Left renal pelvis (tissue), 4 donors: ENCODE measurements at places on chromosomes 16 and 17. TPM values are rescaled to one million over a fixed set of nuclear protein-coding genes. Genes with fewer than 3 reads are reported as not detected.

Gene PITPNC1
- polyA plus RNA-seq, result 25.7 TPM

Gene CCL23
- not detected for polyA plus RNA-seq

Gene SPDYE4
- polyA plus RNA-seq, result 0.24 TPM

Gene KCNAB3
- 9.6 TPM for polyA plus RNA-seq

Gene C17orf78
- polyA plus RNA-seq, result not detected

DNA sequence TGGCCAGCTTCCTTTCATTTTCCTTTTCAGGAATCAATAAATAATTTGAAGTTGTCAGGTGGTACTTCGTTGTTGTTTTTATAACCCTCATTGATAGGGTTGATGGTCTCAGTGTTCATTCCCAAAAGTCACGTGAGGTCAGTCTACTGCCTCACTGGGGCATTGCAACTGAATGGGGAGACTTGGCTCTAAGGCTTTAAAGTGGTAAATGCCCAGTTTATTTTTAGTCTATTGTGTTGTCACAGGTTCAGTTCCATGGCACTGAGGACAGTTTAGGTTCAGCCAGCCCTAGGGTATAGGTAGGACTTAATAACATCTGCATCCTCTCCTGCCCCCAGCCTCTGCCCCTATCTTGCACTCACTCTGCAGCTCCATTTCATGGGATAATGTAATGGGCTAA is 33.5 kb upstream of the NGFR start:
- DNase-seq, result no peak

GRCh38 chr17:69567130-69567529 is 152.6 kb downstream of the MAP2K6 start:
- no peak for DNase-seq

DNA sequence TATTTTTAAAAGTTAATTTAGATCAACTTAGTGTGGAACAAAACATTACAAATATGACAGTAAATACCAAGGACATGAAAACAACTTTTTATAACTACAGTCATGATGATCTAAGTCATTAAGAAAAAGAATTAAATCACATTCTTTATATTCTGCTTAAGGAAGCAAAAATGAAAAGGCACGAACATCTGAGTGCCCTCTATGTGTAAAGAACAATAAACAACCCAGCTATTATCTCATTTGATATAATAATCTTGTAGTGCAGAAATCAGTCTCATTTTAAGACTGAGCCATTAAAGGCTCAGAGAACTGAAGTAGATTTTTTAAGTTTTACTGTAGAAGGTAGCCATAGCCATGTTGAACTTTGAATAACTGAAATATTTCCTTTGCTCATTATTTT is 13.4 kb downstream of the MYO1D start:
- DNase-seq, result no peak

- no peak for DNase-seq
These were observed at the start of gene LPCAT2 for GRCh38 chr16:55508941-55509931. TSS of gene LPCAT2 (plus strand) at chr16:55509072. CDS start at chr16:55509182, 110 bp downstream.

- DNase-seq, result no peak
These were observed 11.8 kb downstream of the GNPTG start for GRCh38 chr16:1363501-1364041.

GRCh38 chr16:259814-260253 is 15.9 kb downstream of the RGS11 start:
- DNase-seq, result no peak

- no peak for DNase-seq
These were observed 25.7 kb downstream of the ARHGAP23 start for GRCh38 chr17:38453951-38454421.

DNA sequence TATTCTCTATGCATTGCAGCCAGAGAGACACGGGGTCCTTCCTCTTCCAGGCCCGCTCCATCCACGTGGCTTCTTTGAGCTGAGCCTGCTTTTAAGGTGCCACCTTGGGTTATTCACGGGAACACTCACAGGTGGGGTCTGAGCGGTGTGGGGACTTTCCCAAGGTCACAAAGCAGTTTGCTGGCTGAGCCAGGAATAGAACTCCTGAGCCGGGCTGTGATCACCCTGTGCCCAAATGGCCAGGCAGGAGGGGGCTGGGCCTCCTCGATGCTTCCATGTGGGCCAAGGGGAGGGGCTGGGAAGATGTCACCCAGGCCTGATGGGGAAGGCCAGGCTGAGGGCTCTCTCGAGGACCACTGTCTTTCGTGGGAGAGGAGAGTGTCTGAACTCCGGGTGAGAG is 13.0 kb upstream of the GSE1 start:
- no peak for DNase-seq

GRCh38 chr17:3551189-3551588 is 6.4 kb downstream of the TRPV3 start:
- DNase-seq, result no peak

DNA sequence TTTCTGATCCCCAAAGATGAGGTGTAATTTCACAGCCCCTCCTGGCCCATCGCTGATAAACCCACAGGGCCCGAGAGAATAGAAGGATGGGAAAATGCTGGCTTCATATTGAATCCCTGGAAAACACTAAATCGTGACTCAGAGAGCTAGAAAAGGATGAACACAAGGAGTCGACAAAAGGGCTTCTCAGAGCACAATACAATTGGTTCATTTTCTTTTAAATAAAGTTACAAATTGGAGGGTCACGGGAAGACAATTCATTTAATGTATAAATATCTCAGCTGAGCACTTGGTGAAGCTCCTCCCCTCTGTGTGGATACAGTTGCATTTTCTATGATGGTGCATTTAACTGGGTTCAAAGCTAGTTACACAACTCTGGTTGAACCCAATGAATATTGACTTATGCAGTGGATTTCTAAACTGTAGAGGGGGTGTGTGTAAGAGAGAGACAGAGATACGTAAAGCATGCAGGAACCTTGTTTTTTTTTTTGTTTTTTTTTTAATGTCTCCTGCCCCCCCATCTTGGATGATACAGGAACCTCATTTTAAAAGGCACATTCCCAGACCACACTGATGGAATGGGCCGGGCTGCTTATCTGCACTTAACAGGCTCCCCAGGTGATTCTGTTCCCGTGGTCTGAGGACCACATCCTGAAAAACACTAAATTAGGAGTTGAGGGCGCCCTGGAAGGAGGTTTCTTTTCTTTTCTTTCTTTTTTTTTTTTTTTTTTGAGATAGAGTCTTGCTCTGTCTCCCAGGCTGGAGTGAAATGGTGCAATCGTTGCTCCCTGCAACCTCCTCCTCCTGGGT is 14.1 kb downstream of the TTYH2 start:
- no peak for DNase-seq

- no peak for DNase-seq
These were observed 191.6 kb upstream of the GSE1 start for GRCh38 chr16:85421338-85422195.

GRCh38 chr16:80299416-80299815 is 241.4 kb upstream of the DYNLRB2 start:
- no peak for DNase-seq

GRCh38 chr16:69181-69580 is 3.2 kb downstream of the RHBDF1 start:
- DNase-seq, result no peak

- peak; percentile 16 for DNase-seq
These were observed 395 bp downstream of the STXBP4 start for GRCh38 chr17:54968988-54969332.

DNA sequence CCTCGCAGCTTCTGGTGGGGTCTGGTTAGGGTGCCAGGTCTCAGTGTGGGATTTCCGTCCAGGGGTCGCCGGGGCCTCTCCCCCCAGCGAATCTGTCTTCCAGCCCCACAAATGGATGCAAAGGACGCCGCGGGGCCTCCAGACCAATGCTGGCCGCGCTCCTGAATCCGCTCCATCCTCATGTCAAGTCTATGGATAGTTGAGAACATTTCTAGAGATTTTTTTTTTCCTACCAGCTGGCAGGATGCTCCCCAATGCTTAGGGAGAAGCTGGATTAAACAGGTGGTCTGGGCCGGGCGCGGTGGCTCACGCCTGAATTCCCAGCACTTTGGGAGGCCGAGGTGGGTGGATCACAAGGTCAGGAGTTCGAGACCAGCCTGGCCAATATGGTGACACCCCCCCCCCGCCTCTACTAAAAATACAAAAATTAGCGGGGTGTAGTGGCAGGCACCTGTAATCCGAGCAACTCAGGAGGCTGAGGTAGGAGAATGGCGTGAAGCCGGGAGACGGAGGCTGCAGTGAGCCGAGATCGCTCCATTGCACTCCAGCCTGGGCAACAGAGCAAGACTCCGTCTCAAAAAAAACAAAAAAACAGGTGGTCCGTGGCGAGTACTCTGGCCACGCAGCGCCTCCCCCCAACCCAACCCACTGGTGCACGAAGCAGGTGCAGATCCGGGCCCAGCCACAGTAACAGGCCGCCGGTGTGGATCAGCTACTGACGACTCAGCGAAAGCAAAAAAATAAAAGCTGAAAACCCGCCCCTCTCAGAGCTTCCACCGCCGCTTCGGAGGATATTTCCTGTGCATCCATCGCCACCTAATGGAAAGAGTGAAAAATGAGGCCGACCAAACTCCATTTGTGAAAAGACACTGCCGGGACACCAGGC is 1.1 kb upstream of the NXN start:
- peak; percentile 76 for DNase-seq

- DNase-seq, result no peak
These were observed 9.8 kb downstream of the CLN3 start for GRCh38 chr16:28482026-28482425.

- DNase-seq, result no peak
These were observed 64.6 kb downstream of the WWOX start for GRCh38 chr16:78163772-78164670.

- DNase-seq, result no peak
These were observed 3.2 kb downstream of the CDH8 start for GRCh38 chr16:62033065-62033464.
